ENCODE measurements at places on chromosomes 11 and 22.

DNA sequence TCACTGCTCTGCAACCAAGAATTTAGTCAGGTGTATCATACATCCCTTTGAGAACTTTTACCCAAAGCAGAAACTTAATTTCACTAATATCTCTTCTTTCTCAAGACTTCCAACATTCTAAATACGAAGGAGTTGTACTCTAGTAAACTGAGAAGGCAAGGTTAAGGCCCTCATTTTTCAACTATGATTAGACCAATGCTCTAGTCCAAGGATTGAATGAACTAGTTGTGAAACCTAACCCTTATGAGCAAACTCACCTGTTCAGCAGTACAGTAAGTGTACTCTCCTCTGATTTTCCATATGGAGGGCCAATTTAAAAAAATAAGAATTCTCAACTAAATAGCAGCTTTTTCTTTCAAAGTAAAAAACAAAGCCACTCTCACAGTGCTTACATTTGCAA, 180.0 kb upstream of the C11orf58 start:
- no peak for DNase-seq

- no peak for DNase-seq
These were observed 129.5 kb downstream of the MED15 start for GRCh38 chr22:20636945-20637344.

GRCh38 chr22:24772493-24773220, 1.9 kb downstream of the PIWIL3 start:
- DNase-seq, result no peak

DNA sequence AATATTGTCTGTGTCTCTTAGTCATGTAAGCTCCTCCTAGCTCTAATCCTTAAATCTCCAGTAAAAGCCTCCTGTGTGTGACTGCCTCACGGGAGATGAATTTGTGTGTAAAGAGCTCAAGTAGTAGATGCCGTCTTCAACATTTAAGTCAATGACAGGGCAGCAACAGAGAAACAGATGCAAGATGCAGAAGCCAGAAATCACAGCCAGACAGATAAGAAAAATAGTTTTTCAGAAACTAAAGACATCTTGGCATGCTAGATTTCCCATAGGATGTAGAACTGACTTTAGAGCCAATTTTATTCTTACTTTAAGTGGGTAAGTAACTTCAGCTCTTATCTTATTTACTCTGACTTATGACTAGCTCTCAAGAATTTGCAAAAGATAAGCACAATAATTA, 652.8 kb downstream of the KCNA4 start:
- no peak for DNase-seq

- DNase-seq, result no peak
These were observed 32.4 kb upstream of the EED start for GRCh38 chr11:86212019-86212611.

DNA sequence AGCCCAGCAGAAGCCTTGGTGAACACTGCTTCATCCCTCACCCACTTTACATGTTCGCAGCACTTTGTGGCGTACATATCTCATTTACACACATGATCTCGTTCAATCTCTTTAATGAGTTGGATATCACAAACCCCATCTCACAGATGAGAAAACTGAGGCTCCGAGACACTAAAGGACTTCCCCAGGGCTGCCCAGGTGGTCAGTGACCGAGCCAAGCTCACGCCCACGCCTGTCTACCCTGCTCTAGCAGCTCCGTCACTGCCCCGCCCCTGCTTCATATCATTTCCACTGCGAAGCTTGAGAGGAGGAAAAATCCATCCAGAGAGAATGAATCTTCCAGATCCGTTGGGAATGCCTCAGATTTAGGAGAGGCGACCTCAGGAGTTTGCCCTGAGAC, 11.8 kb upstream of the DSCAML1 start:
- DNase-seq, result no peak
